Esophagus squamous epithelium (tissue), 5 donors: ENCODE measurements at places on chromosomes 1 and 21.

DNA sequence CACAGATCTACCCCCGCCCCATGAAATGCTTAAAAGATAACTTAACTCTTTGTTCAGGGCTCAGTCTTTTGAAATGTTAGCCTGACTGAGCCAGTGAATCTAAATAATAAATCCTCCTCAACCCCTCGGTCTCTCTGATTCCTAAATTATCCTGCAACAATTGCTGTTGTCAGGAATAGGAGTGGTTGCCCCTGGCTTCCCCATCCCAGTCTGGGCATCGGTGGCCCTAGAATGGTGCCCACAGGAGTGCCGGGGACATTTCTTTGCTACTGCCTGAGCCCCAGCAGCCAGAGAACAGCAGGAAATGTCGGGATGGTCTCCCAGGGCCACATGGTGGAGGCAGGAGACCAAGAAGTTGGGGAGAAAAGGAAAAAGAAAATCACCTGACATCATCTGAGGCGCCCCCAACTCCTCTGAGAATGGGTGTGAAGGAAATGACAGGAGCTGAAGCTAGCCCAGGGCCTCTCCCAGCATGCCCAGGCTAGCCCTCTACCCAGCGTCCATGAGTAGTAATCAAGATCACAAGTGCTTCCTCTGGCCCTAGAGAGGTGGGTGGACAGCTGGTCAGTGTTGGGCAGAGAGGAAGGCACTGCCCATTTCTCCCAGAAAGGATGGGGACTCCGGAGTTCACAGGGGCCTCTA is 1.6 kb downstream of the PADI4 start:
- DNase-seq, result no peak

- no peak for DNase-seq
These were observed 709 bp downstream of the PRELP start for GRCh38 chr1:203476216-203476814.

DNA sequence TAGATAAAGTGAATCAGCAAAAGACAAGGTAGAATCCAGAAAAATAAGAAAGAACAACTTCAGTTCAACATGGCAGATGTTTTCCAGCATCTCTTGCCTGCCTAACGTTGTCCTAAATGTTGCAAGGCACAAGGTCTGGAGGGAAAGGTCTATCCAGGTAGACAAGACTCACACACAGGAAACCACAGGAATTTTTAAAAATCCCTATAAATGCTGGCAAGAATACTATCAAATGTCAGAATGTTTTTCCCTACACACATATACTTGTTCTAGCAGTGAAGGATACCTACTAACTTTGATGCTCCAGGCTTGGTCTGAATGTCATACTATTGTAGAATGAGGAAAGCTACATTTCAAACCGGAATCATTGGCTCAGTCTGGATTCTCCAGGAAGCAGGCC is 10.6 kb downstream of the GJA5 start:
- no peak for DNase-seq

- DNase-seq, result no peak
These were observed 77.1 kb downstream of the PIK3CD start for GRCh38 chr1:9728451-9729295.

DNA sequence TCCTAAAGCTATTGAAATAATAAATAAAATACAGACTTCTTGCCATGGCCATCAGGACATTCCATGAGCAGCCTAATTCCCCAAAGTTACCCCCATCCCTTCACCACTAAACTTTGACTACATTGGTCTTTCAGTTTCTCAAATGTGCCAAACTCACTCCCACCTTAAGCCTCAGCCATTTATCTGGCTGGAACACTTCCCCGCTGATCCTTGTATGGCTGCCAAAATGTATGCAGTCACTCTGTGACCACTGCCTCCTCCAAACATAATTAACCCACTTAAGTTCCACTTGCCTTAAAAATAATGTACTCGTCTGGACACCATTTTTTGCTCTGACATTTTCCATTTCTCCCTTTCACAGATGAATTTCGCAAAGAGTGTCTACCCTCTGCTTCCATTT is 407.4 kb downstream of the NTNG1 start:
- no peak for DNase-seq

DNA sequence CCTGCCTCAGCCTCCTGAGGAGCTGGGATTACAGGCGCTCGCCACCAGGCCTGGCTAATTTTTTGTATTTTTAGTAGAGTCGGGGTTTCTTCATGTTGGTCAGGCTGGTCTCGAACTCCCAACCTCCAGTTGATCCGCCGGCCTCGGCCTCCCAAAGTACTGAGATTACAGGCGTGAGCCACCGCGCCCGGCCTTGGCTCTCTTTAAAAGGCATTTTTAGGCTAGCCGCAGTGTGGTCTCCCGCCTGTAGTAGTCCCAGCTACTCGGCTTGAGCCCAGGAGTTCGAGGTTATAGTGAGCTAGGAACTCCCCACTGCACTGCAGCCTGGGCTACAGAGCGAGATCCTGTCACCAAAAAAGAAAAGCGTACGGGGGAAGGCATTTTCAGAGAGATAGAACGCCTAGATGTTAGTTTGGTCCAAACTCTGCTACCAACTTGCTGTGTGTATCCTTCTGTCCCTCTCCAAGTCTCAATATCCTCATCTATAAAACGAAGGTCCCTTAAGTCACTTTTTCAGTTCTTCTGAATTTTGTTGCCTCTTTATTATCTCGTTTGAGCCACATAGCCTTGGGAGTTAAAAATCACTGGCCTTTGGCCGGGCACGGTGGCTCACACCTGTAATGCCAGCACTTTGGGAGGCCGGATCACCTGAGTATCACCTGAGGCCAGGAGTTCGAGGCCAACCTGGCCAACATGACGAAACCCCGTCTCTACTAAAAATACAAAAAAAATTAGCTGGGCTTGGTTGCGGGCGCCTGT is 734 bp downstream of the MED18 start:
- no peak for DNase-seq

GRCh38 chr1:111690306-111690617 is 48.9 kb downstream of the INKA2 start:
- no peak for DNase-seq

DNA sequence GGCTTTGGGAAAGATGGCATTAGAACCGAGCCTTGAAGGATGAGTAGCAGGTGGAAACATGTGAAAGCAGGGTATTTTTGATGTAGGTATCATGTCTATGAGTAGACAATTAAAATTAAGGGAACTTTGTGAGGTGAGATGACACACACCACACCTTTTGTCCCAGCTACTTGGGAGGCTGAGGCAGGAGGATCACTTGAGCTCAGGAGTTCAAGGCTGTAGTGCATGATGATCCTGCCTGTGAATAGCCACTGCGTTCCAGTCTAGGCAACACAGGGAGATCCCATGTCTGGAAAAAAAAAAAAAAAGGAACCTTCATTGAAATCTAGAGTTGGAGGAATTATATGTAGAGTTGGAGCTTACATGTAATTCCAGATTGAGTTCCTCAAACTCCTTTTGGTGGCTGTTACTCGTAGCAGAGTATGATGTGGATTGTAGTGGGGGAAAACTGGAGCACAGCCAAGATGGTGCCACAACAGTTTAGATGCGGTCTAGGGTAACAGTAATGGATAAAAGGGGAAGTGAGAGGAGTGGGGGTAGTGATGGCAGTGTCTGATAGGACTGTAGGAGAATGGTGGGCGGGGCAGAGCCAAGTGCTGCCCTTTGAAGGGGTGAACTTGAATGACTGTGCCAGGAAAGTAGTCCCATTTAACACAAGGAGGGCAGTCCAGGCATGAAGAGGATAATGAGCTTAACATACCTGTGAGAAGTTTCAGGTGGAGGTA is 17.4 kb downstream of the AK4 start:
- no peak for DNase-seq

- no peak for DNase-seq
These were observed 125.5 kb upstream of the SERBP1 start for GRCh38 chr1:67555461-67556296.

GRCh38 chr1:227518876-227519275 is 44.5 kb upstream of the ZNF678 start:
- no peak for DNase-seq

DNA sequence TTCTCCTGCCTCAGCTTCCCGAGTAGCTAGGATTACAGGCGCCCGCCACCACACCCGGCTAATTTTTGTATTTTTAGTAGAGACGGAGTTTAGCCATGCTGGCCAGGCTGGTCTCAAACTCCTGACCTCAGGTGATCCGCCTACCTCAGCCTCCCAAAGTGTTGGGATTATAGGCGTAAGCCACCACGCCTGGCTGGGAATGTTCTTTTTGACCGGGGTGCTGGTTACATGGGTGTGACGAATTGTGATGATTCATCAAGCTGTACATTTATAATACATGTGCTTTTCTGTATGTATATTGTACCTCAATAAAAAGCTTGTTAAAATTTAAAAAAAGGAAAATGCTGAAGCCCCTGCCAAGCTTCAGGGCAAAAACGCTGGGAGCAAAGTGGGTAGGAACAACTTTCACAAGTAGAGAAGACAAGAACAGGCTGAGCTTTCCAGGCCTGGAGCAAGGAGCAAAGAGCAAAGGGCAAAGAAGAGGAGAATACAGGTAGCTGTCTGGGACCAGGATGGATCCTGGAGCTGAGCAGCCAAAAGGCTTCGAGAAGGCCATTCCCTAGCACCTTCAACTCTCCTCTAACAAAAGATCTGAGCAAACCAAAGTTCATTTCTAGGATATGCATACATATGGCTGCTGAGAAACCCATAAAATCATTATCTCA is 20.5 kb upstream of the YRDC start:
- no peak for DNase-seq

DNA sequence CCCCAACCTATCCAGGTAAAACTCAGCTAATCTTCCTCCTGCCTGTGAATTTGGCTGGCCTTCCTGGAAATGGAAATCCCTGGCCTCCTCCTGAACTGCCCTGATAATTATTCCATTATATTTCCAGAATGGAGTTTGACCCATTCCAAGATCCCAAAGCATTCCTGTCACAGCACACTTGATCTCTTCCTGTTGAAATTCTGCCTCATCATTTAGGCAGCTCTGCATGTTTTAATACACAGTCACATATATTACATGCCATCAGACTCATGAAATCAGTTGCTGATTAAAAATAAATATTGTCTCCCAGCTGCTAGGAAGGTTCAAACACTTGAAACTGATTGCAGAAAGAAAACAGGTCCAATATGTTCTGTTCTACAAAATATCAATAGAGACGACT is 148.2 kb upstream of the PALMD start:
- DNase-seq, result no peak

DNA sequence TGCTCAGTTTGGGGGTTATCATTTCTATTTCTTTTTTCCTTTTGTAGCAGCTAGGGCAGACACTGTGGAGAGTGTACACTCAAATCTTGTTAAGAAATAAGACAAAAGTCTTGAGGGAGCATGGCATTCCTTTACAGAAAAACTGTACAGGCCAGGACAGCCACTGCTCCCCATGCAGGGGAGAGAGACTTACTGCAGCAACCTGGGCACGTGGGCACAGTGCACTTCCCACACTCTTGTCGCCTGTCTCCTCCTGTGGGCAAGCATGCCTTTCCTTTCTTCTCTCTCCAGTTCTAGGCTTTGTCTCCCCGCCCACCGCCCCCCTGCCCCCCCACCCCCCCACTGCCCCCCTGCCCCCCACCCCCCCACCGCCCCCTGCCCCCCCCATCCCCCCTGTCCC is 51.9 kb downstream of the PHC2 start:
- DNase-seq, result no peak

DNA sequence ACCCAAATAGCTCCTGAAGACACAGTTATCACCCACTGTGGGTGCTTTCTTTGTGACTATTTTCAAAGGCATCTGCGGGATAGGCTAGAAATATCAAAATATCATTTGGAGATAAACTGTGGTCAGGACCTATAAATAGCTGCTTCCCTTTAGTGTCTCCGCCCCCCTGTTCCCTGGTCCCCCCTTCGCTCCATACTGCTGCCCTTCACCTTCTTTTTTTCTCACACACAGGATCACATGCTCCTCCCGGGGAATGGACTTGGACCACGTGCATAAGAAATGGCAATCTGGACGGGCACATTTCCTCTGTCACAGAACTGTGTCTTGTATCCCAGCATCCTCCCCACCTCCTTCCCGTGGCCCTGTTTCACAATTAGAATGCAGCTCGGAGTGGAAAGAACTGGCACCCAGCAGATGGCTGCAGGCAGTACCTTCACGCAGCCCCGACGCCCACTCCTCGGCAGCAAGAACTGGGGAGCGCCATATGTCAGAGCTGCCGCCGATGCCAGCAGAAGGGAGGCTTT is 68.8 kb upstream of the SSX2IP start:
- DNase-seq, result no peak

DNA sequence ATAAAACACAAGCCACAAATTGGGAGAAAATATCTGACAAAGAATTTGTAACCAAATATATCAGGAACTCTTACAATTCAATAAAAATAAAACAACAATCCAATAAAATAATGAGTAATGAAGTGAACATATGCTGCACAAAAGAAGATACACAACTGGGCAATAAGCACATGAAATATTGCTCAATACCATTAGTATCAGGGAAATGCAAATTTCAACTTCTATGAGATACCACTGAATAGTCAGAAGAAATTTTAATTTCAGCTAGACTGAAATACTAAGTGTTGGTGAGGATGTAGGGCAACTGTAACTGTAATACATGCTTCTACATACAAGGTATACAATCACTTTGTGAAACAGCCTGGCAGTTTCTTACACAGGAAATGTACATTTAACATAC is 7.4 kb upstream of the ARHGAP29 start:
- no peak for DNase-seq

- DNase-seq, result no peak
These were observed 27.0 kb upstream of the PEF1 start for GRCh38 chr1:31671561-31672201.

DNA sequence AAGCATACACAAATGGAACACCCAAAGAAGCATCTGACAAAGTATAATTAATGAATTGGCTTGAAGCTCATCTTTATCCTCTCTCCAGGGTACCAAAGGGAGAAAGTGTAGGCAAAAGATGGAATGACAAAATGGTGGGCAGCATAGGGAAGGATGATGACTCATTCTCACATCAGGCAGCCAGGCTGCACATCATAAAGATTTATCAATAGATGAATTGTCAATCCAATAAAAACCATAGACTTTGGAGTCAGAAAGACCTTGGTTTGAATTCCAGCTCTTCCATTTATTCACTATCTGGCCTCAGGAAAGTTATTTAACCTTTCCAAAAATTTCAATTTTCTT is 138.5 kb downstream of the TNR start:
- no peak for DNase-seq

- no peak for DNase-seq
These were observed 1369.1 kb upstream of the ADGRL4 start for GRCh38 chr1:80375662-80376061.

DNA sequence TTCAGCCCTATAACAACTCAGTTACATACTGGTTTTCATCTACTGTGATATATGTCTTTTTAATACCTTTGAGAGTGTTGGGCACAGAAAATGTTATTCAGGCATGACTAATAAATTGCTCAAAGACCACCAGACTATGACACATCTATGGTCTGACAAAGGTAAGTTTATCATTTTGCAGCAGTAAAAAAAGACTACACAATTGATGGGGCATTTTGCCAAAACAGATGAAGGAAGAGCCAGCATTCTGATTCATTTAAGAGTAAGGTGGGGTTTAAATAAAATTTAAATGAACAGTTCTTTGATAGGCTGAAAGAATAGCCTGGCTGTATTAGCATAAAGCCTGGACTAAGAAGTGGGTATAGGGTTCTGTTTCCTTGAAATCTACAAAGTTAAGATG is 8.8 kb upstream of the RNPC3 start:
- DNase-seq, result no peak
